GM04503 (cell line): ENCODE measurements at places on chromosomes 5 and 9.

DNA sequence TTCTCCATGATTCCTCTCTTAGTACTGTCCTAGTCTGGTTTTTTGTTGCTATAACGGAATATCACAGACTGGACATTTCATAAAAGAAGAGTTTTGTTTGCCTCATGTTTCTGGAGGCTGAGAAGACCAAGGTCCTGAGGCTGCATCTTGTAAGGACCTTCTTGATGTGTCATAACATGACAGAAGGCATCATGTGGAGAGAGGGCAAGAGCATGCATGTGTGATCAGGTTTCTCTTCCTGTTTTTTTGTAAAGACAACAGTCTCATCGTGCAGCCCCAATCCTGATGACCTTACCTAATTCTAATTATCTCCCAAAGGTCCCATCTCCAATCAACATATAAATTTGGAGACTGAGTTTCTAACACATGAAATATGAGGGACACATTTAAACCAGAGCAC, 108.4 kb downstream of the MSX2 start:
- DNase-seq, result no peak

- no peak for DNase-seq
Observed at GRCh38 chr5:79488058-79488457, 25.9 kb downstream of the HOMER1 start.

DNA sequence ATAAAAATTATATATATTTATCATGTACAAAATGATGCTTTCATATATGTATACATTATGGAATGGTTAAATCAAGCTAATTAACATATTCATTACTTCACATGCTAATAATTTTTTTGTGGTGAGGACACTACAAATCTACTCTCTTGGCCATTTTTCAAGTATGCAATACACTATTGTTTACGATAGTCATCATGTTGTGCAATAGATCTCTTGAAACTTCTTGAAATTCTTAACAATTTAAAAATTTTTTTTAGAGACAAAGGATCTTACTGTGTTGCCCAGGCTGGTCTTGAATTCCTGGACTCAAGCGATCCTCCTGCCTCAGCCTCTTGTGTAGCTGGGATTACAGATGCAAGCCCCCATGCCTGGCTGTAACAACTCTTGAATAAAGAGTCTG, 45.2 kb upstream of the SHOC1 start:
- DNase-seq, result no peak

- no peak for DNase-seq
Observed at GRCh38 chr9:133584559-133585476, 24.4 kb downstream of the FAM163B start.

- no peak for DNase-seq
Observed at GRCh38 chr9:114184071-114184470, 28.7 kb downstream of the COL27A1 start.

DNA sequence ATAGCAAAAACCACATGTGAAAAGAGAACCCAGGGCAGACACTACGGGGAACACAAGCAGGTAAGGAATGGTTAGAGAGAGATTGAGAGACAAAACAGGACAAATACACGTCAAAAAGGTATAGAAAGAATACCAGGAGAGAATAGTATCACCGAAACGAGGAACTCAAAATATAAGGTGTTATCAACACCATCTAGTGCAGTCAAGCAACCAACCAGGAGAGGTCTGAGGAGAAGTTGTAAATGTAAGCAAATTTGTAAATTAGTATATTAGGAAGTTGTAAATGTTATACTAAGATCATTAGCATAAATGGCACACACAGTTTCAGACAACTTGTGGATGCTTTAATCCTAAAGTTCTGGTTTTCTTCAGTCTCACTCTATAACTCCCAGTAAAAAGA, 355.5 kb downstream of the EBF1 start:
- no peak for DNase-seq

GRCh38 chr5:78293851-78294247, 649 bp downstream of the AP3B1 start:
- DNase-seq, result no peak

DNA sequence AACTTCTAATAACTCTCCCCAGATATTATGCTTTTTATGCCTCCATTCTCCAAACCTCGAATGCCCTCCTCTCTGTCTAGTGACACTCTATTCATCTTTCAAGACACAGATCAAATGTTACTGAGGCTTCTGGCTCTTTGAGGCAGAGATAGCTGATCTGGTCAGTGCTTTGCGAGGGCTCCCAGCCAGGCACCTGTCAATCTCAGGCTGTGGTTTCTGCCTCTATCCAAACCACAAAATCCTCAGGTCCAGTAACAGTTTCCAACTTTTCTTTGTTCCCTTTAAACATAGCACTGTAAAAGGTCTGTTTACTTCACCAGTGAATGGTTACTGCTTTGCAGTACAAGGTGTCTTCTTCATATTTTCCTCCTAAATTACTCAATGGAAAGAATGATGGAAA, 11.5 kb upstream of the STK32A start:
- no peak for DNase-seq

DNA sequence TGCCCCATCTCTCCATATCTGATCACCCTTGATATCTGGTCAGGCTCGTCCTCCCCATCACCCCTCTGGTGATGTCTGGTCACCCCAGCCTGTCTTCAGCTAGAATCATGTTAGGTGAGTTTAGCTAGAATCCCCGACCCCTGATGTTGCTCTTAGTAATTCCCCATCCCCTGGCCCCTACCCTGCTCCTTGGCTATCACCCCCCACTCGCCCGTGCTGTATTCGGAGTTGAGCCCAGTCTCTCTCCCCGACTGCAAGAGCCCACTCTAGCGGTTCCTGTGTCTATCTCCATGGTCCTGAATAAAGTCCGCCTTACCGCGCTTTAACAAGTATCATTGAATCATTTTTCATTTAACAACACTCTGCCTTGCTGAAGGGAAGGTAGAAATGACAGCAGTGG, 33.7 kb downstream of the ADAMTS2 start:
- no peak for DNase-seq

GRCh38 chr5:125044491-125045282, 298.2 kb upstream of the ZNF608 start:
- no peak for DNase-seq

DNA sequence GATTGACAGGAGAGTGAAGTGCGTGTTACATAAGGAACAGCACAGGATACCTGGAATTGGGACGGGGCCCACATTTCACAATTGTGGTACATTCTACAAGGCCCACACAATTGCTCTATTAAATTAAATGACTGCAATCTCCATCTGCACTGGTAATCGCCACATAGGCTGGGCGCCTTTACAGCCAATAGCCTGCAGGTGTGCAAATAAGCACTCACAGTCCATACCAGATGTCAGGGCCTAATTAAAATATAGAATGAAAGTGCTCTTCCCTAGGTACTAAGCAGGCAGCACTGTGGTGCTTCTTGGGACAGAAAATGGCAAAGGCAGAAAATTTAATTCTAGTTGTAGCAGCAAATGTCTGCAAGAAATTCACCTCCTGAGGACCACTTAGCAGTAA, 82.7 kb downstream of the ATP10B start:
- DNase-seq, result no peak

DNA sequence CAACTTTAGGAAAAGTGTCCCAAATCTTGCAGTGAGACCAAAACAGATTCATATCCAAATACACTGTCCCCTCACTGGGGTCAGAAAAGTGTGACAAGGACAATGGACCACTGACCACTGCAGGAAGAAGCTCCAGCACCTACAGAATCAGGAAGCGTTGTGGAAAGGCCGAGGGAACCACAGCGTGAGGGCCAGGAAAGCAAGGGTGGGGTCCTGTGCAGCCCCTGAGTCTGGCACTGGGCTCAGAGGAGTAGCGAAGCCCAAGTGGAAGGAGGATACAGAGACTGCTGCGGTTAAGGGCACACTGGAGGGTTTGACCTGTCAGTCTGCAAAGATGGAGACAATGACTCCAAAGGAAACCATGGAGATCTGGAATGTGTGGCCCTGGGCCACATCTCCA, 36.9 kb downstream of the C5orf15 start:
- DNase-seq, result no peak

GRCh38 chr9:127884976-127885490, 7.6 kb upstream of the AK1 start:
- no peak for DNase-seq

DNA sequence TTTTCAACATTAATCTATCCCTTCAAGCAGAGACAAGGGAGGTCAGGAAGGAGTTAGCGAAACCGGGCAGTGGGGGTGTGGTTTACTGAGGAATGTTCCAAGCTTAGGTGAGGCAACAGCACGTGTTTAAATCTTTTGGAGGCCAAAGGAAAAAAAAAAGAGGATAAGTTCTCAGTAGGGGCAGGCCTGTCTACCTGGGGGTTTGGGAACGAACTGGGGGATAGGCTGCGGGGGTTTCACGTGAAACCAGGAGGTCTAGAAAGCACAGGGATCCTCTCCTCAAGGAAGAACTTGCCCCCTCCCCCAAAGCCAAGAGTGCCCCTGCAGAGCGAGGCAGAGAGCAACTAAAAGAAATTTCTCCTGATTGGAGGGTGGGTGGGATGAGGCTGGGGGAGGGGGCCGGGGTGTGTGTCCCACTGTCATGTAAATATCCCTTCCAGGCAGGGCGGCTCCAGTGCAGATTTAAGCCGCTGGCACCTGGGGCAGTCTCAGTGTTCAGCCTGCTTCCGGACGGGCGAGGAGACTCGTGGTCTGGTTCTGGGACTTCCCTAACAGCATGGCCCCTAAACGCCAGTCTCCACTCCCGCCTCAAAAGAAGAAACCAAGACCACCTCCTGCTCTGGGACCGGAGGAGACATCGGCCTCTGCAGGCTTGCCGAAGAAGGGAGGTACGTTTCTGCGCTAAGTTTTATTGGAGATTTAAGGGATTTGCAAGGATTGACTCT, 5.5 kb upstream of the SET start:
- DNase-seq, result no peak

DNA sequence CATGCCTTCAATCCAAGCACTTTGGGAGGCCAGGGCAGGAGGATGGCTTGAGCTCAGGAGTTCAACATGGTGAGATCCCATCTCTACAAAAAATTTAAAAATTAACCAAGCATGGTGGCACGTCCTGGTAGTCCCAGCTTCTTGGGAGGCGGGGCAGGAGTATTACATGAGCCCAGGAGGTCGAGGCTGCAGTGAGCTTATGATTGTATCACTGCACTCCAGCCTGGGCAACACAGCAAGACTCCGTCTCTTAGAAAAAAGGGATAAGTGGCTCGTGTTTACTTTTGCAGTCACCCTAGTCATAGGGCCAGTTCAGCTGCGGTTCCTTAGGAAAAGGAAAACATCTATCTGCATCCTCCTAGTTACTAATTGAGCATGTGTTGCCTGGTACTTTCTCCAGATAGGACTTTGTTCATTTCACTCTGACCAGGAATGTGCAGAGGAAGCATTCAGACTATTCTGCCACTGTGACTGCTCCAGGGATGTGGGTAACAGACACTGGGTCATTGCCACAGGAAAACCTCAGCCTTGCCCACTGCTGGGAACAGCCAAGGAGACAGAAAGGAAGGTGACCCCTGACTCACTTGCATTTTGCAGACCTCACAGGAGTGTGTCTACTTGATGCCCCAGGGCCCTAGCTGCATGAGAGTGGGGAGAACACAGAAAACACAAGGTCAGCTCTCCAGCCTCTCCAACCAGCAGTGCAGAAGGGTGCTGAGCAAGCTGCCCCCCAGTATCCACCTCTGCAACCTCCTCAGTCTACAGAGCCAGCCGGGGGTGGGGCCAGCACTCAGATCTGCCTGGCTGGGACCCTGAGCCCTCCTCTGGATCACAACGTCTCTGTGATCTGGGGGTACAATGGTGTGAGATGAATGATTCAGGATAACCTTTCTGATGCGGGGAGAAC, 33.9 kb upstream of the ALDH1B1 start:
- DNase-seq, result no peak

GRCh38 chr5:111562561-111562960, 50.2 kb upstream of the STARD4 start:
- no peak for DNase-seq

DNA sequence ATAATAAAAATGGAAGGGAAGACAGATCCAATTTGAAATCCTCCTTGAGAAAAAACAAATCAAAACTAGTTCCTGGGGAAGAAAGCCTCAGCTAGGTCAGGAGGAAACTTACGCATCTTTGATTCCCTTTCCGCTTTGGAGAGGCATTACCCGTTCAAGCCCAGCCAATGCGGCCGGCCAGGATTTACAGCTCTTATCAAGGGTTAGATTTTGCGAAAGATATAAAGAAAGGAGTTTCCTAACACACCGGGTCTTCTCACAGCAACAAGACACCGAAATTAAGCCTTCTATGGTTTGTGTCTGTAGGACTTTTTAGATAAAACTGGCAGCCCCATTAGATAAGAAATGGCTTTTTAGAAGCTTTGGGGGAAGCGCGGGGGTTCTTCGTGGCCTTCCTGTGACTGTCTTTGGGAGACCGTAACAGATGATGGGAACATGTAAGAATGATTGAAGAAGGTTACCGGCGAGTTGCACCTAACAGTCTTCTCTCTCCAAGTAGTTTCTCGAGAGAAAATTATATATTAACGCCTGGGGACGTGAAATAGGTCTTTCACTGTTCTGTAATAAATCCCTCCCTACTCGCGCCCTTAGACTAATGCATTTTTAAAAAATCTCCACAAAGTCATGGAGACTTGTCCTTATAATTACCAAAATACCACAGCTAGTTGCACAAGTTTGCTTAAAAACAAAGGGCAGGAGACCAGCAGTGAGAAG, 1.3 kb upstream of the ISL1 start:
- DNase-seq, result no peak

DNA sequence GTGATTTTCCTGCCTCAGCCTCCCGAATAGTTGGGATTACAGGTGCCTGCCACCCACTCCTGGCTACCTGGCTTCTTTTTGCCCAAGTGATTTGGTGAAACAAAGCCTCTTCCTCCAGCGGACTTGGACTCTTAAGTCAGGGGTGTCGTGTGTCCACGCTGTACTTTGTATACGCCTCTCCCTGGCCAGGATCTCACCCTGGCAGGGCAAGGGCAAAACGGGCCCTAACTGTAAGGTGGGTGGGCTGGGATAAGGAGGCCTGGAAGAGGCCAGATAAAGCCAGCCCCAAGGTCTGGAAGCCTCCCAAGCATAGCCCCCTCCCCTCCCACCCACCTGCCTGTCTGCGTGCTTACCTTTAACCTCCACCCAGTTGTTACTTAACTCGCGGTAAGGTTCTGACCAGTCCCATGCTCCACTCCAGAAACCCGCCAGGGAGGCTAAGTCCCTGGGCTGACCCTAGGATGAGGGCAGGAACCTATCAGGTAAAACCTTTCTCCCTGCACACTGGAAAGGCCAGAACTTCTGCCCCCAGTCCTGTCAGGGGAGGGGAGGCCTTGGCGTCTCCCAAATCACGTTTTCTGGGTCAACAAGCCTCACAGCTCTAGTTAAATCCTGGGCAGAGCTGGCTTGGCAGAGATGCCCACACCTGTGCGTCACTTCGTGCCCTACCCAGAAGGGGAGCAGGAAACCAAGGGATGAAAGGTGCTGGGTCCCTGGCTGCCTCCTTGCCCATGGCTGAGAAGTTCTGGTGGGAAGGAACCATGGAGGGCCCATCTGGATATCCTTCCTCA, 8.4 kb downstream of the CDK9 start:
- no peak for DNase-seq

GRCh38 chr5:1009359-1010180, 968 bp downstream of the NKD2 start:
- DNase-seq, result no peak

DNA sequence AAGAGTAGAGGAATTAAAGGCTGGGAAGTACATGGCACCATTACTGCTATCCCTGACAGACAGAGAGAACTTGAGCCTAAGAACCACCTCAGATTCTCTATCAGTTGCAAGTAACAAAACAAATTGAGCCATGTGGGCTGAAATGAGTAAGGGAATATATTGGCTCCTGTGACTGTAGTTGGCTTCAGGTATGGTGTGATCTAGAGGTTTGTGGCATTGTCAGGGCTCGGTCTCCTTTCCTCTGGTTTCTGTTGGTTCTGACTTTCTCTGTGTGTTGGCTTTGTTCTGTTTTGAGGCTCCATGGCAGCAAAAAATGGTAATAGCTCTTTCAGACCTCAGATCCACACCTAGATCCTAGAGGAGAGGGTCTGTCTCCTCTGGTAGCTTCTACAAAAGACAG, 5.7 kb downstream of the GALNT10 start:
- DNase-seq, result no peak
